Forelimb muscle (tissue), 1 donor: ENCODE measurements at places on chromosomes 4 and X. TPM values are rescaled to one million over a fixed set of nuclear protein-coding genes. Genes with fewer than 3 reads are reported as not detected.
A peak's percentile ranks its signal among the peaks of the same experiment; 100 is the strongest.

PDE5A gene
- polyA plus RNA-seq: 16.1 TPM

DUX4 gene
- polyA plus RNA-seq: 1.2 TPM

EDA gene
- polyA plus RNA-seq: 19.2 TPM

ENPEP gene
- 20.4 TPM for polyA plus RNA-seq

STOX2 gene
- 5.4 TPM for polyA plus RNA-seq

GIMD1 gene
- polyA plus RNA-seq: 0.09 TPM

PPARGC1A gene
- polyA plus RNA-seq: 7.5 TPM

HSFX1 gene
- 2.6 TPM for polyA plus RNA-seq

IL2 gene
- not detected for polyA plus RNA-seq

- no peak for DNase-seq
Observed at GRCh38 chr4:142557239-142557801, 288.8 kb downstream of the INPP4B start.

DNA sequence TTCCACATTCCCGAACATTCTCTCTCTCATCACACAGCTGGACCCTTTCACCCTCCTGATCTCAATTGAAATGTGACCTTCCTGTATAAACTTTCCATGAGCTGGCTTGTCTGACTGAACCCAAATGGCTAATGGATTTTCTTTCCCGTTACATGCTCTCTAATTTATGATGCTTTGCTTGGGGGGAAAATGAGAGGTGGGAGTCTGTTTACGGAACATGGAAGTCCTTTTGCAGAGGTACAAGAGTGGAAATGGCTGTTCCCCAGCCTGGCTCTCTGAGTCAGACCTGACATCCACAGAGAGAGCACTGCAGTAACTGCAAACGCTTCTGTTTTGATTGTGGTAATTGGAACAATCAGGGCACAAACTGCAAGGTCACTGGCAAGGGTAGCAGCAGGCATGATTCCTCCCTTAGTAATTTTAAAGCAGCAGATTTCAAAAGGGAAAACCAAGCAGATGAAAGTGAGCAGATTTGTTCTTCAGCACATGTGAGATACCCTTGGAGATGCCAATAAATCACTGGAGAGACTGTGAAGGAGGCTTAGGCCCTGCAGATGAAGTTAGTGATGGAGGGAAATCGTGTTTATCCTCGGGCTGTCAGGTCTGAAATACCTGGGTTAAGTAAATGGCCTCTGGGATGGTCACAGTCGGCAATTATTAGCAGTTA lies 83.9 kb downstream of the SNCA start:
- no peak for DNase-seq

DNA sequence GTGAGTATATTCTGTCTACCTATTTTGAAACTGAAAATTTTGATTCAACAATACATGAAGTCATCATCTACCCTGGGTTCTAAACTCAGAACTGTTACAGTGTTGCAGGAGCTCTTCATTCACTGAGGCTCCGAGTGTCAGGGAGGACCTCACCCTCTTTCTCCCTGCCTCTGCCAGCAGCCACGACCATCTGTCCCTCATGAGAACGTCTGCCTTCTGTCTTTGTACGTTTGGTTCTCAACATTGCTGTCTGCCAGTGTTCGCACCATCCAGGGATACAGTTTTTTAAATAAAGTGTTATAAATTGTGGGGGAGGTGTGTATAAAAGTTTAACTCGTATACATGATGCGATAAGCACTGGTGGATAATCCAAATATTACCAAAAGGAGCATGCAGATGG lies 55.5 kb downstream of the TRAPPC11 start:
- no peak for DNase-seq

DNA sequence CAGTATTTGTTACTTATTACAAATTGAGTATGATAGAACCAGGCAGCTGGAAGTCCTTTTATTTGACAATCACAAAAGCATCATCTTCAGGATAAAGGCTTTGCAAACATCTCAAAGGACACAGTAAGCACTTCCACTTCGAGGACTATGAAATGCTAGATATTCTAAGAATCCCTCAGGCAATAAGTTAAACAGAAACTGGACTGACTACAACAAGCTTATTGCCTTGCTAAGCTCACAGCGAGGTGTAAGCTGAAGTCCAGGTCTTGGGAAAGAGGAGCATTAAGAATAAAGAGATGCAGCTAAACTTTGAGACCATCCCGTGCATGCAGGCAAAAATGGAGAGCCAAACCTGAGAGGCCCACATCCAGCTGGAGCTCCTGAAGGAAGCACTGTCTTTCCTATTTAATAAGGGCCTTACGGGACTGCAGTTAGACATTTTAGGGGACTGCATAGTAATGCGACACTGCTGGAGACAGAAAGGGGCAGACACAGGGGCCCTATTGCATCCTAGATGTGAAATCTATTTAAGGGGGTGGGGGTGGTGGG lies 38.7 kb downstream of the DCHS2 start:
- no peak for DNase-seq

- DNase-seq: no peak
Observed at GRCh38 chr4:118825799-118826198, 10.1 kb downstream of the SEC24D start.

GRCh38 chr4:155319516-155319915 lies 57.2 kb downstream of the MAP9 start:
- DNase-seq: no peak

DNA sequence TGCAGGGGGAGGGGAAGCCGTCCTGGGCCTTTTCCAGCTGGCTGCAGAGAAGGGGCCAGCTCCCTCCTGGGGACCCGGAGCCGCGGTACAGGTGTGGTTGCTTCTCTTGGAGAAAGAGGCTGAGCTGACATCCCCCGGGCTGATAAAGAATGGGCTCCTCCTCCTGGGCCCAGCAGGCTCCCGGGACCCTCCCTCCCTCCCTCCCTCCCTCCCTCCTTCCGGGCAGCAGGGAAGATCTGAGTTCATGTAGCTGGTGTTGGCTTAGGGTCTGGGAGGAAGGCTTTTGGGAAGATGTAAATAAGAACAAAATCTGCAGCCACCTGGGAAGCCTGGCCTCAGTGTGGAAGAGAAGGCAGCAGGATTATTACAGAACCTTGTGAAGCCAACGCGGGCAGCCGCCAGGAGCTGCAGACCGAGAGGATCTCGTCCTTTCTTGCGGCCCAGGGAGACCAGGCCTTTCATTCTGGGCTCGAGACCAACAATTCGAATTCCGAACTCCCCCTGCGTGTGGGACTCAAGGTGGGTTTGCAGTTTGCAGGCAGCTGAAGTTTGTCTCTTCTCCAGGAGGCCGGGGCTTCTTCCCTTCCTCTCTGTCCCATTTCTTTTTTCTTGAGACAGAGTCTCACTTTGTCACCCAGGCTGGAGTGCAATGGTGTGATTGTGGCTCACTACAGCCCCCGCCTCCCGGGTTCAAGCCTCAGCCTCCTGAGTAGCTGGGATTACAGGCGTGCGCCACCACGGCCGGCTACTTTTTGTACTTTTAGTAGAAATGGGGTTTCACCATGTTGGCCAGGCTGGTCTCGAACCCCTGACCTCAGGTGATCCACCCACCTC lies at the start of gene PLCXD1:
TSS of gene PLCXD1 (plus strand) at position 216 of the 834 bp plus-strand sequence. CDS start 2,807 bp downstream, outside the sequence.
- DNase-seq: no peak

DNA sequence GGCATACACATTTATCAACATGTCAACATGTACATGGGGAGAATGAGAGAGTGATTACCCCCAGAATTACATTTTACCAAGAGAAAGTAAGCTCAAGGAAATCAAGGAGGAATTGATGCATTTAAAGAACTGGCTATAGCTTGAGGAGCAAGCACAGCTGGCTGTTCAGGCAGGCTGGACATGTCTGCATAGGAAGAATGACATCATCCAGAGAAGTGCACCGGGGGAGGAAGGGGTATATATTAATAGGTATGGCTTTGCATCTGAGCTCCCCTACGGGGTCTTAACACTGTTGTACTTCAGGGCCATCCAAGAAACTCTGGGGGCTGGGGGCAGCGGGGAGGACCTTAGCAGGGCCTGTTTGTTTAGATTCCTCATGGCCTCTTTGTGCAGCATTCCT lies 222.4 kb upstream of the VCX start:
- DNase-seq: no peak

DNA sequence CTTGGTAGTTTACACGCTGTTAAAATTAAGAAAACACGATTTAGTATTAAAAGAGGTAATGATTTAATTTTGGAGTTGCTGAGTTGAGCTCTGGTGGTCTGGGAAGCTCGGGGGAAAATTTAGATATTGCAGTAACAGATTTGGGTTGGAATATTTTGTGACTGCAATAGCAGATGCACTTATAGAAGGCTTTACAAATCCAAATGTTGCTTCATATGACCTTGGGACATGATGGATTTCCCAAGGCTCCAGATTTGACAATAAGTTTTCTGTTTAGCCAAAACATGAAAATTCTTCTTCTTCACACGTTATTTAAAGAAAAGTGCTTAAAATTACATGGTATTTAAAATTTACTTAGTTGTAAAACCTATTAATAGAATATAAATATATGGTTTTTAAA lies 302.0 kb downstream of the SPRY1 start:
- DNase-seq: no peak

DNA sequence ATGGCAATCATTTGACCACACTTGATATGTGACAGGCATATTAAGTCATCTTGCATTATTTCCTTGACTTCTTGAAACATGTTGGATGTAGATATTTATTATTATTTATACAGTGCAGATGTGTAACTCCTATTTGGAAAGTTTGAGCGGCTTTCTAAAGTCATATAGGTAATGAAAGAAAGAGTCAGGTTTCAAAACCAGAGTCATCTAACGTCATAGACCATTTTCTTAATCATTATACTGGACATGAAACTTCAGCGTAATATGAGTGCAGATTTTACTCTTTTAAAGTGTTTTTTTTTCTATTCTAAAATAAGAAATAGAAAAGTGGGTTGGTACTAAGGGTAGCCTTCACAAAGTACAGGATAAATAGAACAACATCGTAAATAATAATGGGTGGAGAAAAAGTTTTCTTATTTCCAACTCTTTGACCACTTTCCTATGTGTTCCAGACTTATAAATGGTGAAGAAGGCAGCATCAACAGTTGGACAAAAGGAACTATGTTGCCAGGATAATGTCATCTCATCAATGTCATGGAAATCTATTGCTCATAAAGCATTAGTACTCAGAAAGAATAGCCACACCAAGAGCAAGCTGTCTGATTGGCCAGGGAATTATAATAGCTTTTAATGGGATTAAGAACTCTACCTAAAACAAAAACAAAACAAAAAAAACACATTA lies 108.0 kb upstream of the PCDH18 start:
- DNase-seq: no peak

DNA sequence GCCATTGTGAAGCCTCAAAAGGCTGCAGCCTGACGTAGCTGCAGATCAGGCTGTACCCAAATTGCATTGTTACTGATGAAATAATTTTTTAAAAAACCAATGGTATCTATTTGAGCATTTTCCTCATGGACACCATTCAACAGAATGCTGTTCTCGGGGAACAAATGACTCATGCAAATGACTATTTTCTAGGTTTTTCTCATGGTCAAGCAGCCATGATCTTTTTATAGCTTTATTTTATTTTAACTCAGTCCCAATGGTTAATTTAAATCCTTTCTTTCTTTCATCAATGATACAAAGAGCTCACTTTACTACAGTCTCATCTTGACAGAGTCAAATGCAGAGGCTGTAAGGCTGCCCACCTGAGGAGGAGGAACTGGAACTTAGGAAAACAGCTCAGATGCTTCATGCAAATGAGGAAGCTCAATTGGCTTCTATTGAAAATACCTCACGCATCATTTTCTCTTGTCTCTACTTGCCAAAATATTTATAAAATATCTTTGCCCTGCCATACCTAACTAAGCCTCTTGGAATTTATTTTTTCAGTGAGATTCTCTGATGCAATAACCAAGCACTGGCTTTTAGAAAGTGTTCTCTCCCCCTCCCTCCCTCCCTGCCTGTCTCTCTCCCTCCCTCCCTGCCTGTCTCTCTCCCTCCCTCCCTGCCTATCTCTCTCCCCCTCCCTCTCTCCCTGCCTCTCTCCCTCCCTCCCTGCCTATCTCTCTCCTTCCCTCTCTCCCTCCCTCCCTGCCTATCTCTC lies 81.0 kb downstream of the SORBS2 start:
- no peak for DNase-seq

- DNase-seq: peak; percentile 28
Observed at GRCh38 chr4:51895816-51896408, 53.0 kb downstream of the DCUN1D4 start.

GRCh38 chrX:137926090-137926489 lies 360.2 kb downstream of the ZIC3 start:
- no peak for DNase-seq

DNA sequence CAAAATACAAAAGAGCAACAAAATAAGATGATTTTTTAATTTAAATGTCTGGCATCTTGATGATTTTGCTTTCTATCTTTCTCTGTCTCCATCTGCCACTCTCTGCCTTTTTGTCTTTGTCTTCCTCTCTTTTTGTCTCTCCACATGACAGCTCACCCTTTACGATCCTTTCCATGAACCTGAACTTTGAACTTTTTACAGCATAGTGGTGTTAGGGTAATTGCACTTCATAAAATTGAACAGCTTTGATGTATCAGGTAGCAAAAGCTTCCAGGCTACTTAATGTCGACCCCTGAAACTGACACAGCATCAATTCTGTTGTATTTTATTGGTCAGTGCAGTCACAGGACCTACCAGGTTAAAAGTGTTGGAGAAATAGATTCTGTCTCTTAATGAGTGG lies 1517.0 kb downstream of the ADGRL3 start:
- no peak for DNase-seq

DNA sequence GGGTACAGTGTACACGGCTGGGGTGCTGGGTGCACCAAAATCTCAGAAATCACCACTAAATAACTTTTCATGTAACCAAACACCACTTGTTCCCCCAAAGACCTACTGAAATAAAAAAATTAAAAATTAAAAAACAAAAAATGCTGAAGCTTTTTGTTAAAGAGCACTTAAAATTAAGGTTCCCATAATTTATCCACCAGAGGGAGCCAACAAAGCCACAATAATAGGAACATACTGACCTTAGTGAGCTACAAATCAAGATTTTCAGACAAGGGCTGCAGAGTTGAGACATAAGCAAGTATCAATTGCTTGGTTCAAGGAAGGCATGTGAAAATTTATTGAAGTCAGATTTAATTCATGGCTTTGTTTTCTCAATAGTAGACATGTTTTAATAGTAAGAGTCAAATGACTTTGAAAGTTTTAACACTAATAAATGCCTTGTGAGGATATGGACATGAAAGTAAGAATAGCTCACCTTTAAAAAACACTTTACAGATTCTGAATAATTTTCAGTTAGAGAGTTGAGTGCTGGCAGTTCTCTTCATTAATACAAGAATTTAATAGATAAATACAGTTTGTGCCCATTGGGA lies 43.0 kb upstream of the SCOC start:
- DNase-seq: peak; percentile 6

DNA sequence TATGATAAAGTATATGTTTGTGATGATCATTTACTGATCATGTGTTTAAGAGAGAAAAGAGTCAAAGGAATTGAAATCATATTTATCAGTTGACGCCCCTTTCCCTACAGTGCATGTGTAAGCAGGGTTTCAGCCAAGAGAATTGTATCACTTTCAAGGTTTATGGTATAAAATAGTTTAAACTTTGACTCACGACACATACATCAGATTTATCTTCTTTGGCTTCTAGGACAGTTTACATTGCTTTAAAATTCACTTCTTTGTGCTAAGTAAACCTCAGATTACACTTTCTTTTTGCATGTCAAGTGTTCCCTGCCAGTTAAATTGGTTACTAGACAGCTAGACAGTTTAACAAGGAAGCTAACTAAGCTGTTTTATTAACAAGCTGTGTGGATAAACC lies 86.3 kb upstream of the MYOZ2 start:
- no peak for DNase-seq

GRCh38 chr4:188492886-188493285 lies 353.6 kb downstream of the TRIML1 start:
- no peak for DNase-seq

- no peak for DNase-seq
Observed at GRCh38 chrX:130857207-130857606, 45.8 kb downstream of the ENOX2 start.
